Stimulated activated CD8-positive, alpha-beta memory T cell treated with anti-CD3 and anti-CD28 coated beads, Interleukin-12 subunit alpha, Interleukin-12 subunit beta, amount 100 ng/mL, for 1 hour (primary cell): ENCODE measurements at places on chromosomes 1 and 21.

DNA sequence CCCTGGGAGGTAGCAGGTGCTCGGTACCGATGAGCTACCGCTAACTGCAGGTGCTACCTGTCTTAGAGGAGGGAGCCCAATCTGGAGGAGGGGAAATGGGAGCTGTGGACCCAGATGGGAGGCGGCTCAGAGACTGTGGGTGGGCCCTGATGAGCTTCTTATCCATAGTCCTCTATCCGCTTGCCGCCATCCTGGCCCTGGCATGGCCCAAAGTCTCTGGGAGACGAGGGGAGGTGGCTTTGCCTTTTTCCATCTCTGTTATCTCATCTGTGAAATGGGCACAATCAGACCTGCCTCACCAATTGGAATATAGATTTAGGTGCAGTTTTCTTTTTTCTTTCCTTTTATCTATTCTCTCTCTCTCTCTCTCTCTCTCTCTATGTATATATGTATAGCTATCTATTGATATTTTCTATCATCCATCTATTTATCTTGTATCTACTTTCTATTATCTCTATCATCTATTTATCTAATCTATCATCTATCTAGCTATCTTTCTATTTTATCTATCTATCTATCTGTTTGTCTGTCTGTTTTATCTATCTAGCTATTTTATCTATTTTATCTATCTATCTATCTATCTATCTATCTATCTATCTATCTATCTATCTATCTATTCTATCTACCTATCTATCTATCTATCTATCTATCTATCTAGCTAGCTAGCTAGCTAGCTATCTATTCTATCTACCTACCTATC is 16.5 kb downstream of the TNFRSF1B start:
- no peak for DNase-seq

GRCh38 chr1:41875487-41875886 is 43.2 kb downstream of the HIVEP3 start:
- no peak for DNase-seq

- DNase-seq, result no peak
These were observed 33.2 kb upstream of the ATF3 start for GRCh38 chr1:212575333-212575732.

- no peak for DNase-seq
These were observed 419.5 kb downstream of the LRRIQ3 start for GRCh38 chr1:73778471-73778870.

DNA sequence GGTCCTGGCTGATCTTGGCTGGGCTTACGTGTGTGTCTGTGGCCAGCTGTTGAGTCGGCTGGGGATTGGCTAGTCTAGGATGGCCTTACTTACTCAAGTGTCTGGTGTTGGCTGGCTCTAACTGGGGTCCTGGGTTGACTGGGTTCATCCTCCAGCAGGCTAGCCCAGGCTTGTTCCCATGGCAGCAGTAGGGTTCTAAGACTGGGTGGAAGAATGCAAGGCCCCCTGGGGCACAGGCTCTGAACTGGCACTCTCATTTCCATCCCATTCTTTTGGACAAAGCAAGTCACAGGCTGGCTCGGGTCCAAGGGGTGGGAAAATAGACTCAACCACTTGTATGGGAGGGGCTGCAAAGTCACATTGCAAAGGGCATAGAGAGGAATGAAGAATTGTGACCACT is 7.9 kb upstream of the OPRD1 start:
- DNase-seq, result no peak

- no peak for DNase-seq
These were observed 35.8 kb upstream of the CR2 start for GRCh38 chr1:207418351-207418750.

DNA sequence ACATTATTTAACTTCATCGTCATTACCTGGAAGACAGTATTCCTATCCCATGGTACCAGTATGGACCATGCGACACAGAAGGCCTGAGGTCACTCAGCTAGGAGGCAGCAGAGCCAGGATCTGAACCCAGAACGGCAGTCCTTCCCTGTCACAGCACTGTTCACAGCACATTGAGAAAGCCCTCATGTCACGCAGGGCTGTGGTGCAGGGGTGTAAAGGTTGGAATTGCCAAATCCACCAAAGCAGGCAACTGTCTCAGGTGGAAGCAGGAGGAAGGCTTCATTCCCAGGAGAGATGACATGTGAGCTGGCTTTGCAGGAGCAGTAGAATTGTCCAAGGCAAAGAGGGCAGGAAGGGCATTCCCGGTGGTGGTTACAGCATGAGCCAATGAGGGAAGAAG is 9.9 kb upstream of the TTC22 start:
- DNase-seq, result no peak

GRCh38 chr1:237471377-237471776 is 419.3 kb downstream of the ZP4 start:
- no peak for DNase-seq

- peak; percentile 58 for DNase-seq
These were observed 820 bp upstream of the TTF2 start for GRCh38 chr1:117059334-117059677.

DNA sequence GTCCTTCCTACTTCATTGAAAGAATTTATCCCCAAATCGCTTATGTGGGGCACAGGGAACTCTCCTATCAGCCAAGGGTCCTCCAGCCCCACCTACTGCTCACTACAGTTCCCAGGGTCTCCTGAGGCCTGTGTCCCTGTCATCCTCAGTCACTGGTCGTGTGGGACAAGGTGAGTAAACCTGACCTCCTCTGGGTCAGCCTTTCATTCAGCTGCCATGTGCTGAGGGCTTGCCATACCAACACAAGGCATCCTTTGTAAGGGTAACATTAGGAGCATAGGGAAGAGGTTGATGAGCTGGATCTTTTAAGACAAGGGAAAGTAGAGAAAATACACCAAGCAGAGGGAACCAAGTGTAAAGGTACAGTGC is 11.2 kb upstream of the SNAPIN start:
- no peak for DNase-seq

GRCh38 chr1:228062085-228062791 is 20.3 kb upstream of the ARF1 start:
- no peak for DNase-seq

DNA sequence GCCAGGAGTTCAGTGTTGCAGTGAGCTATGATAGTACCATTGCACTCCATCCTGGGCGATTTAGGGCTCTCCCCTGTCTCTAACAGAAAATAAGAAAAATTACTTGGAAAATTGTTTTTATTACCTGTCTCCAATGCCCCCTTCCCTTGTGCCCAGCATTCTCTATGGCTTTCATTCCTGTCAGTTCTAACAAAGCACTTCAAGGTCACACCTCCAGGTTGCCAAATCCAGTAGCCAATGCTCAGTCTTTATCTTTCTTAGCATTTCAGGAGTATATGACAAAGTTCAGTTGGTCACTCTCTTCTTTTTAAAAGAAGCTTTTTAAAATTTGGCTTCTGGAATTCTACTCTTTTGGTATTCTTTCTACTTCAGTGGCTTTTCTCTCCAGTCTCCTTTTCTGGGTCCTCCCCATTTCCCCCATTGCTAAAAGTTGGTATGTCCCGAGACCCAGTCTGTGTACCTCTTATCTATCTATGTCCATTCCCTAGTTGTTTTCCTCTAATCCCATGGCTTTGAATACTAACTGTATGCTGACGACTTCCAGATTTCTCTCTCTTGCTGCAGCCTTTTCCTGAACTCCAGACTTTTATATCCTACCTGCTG is 69.9 kb downstream of the LAMC1 start:
- no peak for DNase-seq

DNA sequence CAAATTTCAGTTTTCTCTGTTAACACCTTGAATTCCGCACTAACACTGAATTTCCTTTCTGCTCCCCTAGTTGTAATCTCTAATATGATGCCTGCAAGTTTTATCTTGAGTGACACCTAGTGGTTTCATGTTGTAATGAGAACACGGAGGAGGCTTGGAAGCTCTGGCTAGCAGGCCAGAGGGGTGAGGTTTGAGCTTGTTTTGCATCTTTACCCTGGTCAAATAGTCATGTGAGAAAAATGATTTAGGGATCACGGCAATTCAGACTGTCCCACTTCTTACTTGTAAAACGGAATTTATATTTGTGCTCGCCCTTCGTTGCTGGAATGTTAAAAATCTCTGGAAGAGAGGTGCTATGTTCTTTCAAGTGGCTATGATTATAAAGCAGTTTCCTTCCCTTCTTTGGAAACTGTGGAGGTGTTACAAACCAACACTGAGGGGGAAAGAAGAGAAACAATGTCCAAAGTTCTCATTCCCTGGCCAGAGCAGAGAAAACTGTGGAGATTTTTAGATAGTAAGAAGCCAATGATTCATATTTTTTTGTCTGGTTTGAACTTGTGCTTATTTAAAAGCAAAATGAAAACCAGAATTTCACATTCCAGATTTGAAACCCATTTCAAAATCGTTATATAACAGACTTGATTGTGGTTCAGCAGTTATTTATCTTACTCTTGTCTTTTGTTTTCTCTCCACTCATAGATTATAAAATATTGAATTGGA is 5.3 kb upstream of the MROH9 start:
- no peak for DNase-seq

- no peak for DNase-seq
These were observed 11.0 kb downstream of the KRTAP10-1 start for GRCh38 chr21:44529011-44529421.
